ENCODE measurements at places on chromosomes 2 and 18. TPM values are rescaled to one million over a fixed set of nuclear protein-coding genes. Genes with fewer than 3 reads are reported as not detected.

The INPP5D gene
- 247 TPM for total RNA-seq

The SPP2 gene
- total RNA-seq, result not detected

The TUBA4B gene
- not detected for total RNA-seq

The NCKAP5 gene
- total RNA-seq, result not detected

The MBP gene
- 92.7 TPM for total RNA-seq

The EIF2B4 gene
- 43.3 TPM for total RNA-seq

The RAX gene
- total RNA-seq, result not detected

The QPCT gene
- 1.9 TPM for total RNA-seq

The ZNF514 gene
- total RNA-seq, result 19.0 TPM

DNA sequence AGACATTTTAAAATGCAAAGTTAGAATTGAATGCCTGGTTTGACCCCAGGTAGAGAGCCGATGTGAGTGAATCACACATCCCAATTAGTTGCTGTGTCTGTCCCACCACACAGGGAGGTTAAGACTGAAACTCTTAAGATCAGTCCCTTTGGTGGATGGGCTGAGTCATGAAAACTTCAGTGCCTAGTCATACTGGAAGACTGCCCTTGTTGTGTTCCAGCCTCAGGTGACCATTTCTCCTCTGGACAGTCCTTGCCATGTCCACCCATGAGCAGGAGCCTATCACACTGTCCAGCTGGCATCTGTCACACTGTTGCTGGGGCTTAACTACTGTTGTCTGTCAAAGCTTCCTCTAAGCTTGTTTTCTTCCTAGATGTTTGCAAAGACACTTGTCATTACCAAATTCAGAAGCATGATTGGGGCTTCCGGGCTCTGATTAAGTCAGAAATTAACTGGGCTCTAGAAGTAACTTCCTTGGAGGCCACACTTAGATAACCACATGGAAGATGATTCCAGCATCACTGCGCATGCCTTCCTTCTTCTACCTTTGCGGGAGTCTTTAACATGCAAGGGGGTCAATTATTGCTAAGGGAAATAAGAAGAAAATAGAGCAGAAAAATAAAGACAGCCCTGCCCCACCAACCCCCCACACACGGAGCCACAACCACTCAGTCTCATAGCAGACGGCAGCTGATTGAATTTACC lies 21.3 kb downstream of the CYRIA start:
- no peak for DNase-seq

DNA sequence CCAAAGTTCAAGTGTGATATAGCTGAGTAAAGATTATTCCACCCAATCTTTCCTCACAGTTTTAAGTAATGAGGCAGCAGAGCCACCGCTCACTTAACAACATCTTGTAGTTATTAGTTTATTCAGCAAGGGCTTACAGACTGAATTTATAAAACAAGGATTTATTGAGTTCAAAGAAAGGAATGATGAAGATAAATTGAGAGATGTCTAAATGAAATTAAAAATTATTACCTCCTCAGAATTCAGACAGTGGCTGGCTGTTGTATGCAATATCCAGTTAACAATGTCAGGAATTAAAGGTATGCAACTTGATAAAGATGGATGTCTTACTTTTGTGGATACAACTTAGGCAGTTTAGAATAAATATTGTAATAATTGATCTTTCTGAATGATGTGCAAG lies 927.3 kb upstream of the CDH2 start:
- DNase-seq, result no peak

- no peak for DNase-seq
Observed at GRCh38 chr2:20176760-20177159, 48.2 kb downstream of the SDC1 start.

DNA sequence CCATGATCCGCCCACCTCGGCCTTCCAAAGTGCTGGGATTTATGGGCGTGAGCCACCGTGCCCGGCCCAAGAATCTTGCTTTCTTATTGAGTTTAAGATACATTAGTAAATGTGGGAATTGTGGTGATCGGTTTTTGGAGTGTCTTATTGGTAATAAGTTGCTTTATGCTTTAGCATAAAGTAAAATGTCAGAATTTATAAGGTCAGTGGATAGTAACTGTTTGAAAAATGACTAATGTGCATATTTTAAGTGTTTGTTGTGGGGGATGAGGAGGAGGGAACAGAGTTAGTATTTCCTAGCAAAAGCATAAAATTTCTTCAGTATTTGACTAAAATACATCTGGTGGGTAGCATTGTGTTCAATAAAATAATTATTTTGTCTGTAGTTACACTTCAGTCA lies 77.4 kb downstream of the SLC39A10 start:
- no peak for DNase-seq

- DNase-seq, result no peak
Observed at GRCh38 chr2:208042041-208042440, 16.7 kb upstream of the PLEKHM3 start.

- DNase-seq, result no peak
Observed at GRCh38 chr2:204030322-204030721, 93.8 kb downstream of the ICOS start.

- no peak for DNase-seq
Observed at GRCh38 chr18:46720521-46720920, 36.3 kb downstream of the ST8SIA5 start.

DNA sequence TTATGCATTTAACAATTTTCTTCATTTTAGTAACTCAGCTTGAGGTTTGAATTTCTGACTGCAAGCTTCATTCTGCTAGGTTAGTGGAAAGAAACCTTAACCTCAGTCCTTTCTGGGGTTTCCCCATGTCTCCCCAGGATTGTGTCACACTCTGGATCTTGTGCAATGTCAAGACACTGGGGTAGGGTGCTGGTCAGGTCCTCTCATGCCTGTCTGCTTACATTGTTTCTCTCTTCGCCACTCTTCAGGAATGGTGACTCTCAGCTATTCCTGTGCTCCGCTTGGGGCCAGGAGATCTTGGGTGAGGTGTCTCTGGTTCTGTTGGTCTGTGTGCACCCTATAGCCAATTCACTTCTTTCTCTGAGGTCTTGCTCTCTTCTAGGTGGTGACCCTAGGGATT lies 23.9 kb downstream of the CTLA4 start:
- DNase-seq, result no peak

DNA sequence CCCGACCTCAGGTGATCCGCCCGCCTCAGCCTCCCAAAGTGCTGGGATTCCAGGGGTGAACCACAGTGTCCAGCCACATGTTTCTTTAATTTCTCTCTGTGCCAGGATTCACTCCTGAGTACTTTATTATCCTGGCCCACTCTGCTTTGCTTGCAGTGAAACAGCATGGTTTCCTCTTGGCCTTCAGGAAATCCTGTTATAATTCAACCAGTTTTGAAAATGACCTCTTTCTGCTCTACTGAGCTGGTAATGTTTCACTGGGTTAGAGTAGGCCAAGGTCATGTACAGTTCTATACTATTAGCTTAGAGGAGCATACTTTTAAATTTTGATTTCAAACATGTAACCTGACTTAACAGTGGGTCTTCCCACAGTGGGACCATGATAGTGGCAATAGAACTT lies 90.6 kb upstream of the PELI1 start:
- no peak for DNase-seq

- DNase-seq, result no peak
Observed at GRCh38 chr18:25604894-25605597, 253.1 kb upstream of the ZNF521 start.

- DNase-seq, result no peak
Observed at GRCh38 chr2:230176996-230177395, 42.8 kb downstream of the SP110 start.

GRCh38 chr2:154484338-154485099 lies 214.0 kb upstream of the KCNJ3 start:
- DNase-seq, result no peak

GRCh38 chr2:240983361-240983995 lies 14.9 kb upstream of the SNED1 start:
- peak; percentile 45 for DNase-seq

GRCh38 chr2:44680424-44680971 lies 261.0 kb upstream of the SIX3 start:
- DNase-seq, result no peak

Data from activated B cell treated with CpG ODN at 0.5 μM for 24 hours (primary cell).